ENCODE measurements at places on chromosomes 5 and 9.

DNA sequence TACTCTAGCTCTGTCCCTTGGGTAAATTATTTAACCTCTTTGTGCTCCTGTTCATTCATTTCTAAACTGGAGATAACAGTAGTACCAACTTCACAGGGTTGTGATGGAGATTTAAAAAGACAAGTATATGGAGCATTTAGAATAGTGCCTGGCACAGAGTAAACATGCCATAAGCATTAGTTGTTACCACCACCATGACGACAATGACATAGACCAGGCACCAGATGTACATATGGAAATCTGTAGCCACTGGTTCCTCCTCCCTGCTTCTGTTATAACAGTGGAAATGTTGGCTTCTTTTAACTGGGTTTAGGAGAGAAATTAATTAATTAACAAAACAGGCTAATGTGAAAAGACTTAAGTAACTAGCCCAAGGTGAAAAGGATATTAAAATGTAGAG lies 217.5 kb downstream of the DENND1A start:
- DNase-seq, result no peak

- DNase-seq, result no peak
Measured at GRCh38 chr9:28264368-28264767, 691.1 kb upstream of the C9orf72 start.

DNA sequence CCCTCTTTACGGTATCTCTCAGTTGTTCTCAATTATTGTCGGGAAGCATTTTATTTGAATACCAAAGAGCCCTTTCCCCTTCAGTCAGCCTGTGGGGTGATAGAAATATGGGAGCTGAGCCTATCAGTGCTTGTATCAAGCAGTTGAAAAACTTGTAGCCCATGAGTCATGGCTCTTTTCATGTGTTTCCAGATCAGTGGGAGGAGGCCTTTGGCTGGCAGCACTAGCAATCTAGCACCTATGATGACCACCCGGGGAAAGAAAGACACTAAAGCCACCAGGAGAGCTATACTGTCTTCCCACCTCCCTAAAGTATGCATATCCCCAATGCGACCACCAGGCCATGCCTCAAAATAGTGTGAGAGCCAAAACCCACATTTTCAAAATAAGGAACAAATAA lies 696.9 kb upstream of the C9orf72 start:
- DNase-seq, result no peak

DNA sequence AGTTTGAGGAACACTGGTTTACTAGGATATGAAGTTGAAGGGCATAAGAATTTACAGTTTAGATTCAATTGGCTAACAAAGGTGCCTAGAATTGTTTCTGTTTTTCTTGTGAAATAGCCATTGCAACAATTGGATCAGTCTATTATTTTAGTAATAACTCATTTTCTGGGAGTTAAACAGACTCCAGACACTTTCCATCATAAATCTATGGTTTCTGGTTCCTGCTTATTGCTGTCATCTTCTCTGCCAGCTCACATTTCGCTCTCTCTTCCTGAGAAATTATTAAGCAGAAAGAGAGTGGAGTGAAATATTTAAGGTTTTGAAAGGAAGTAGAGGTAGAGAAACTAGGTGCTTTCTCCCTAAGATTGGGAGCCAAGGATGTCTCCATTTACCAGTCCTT lies 165.1 kb upstream of the PRR16 start:
- no peak for DNase-seq

DNA sequence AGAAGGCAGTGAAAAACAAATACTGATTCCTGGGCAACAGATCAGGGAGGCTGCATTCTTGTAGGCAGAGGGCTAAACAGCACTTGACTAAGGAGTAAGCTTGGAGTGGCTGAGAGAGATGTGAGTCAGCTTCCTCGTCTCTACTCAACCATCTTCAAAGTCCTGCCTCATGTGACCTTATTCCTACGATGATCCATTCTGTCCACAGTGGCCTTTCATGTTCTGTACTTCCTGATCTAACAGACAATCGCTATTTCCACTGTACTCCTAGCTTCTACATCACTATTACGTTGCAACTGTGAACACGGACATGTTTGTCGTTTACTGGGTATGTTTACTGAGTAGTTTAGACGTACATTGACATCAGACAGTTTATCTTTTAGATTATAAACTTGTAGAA lies 365.4 kb downstream of the ARL15 start:
- DNase-seq, result no peak

DNA sequence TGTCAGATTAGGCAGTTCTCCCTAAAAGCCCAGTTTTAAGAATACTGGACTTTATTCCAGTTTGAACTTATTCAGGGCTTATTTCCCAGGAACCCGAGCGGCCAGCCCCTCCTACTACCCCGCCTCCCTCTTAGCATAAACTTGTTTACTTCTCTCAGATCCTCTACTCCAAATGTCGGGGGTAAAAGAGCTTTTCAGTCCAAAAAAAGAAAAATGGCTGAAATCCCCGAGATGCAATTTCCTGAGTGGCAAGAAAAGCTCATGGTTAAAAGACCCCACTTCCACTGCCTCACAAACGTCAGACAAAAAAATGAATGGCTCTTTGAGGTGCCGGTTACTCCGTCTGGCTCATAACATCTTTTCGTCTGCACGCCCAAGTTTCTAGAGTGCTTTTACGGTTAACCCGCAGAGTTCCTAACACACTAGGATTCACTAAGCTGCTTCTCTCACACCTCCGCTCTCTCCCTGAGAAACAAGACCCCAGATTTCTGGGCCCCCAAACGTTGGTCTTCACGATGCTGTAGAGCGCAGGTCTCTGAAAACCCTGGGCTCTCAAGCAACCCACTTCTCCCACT lies 402 bp downstream of the BRD8 start:
- no peak for DNase-seq

DNA sequence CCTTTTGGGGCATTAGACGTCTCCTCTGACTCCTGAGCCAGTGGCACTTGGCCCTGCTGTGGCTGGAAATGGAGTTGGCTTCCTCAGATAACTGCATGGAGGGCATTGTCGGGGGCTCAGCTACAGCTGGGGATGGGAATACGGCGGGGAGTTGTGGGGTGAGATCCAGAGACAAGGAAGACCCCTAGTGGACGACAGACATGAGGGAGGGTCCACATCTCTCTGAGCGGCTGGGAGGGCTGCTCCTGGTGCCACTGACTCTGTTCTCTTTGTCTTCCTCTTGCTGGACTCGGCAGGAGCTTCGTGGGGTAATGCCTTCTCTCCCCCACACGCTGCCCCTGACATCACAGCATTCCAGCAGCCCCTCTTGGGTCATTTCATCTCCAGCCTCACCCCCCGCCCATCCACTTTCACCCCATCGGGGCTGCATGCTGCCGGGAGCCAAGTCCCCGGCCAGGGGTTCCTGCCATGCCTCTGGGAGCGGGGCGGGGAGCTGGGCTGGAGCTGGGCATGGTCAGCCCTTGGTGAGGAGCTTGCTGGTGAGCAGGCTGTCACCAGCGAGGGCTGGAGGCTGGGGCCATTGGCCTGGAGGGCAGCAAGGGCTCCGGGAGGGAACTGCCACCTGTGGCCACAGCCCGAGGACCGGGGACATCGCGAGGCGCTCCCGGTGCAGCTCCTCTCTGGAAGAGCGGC lies 172.3 kb downstream of the CACNA1B start:
- DNase-seq, result peak; percentile 68

- no peak for DNase-seq
Measured at GRCh38 chr9:23447166-23447565, 378.9 kb downstream of the ELAVL2 start.

- DNase-seq, result no peak
Measured at GRCh38 chr9:84935528-84936117, 266.1 kb downstream of the NTRK2 start.

GRCh38 chr9:133163504-133164172 lies at the start of gene GBGT1:
Gene GBGT1 (minus strand): TSS chr9:133163914. CDS start chr9:133162412, 1,502 bp downstream.
- peak; percentile 91 for DNase-seq

DNA sequence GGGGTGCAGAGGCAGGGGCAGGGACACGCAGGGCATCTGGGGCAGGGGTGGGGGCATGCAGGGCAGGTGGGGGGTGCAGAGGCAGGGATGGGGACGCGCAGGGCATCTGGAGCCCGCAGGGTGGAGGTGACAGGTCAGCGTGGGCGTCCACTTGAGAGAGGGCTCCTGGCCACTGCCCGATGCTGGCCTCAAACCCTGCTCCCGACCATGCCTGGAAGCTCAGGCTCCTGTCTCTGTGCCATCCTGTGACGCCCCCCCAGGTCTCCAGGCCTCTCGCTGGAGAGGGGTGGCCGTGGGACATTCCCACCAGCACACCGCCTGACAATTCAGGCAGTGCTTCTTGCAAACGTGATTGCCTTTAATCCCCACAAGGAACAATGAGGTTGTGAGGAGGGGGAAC lies 33.0 kb downstream of the ZDHHC11B start:
- DNase-seq, result no peak

GRCh38 chr9:73348471-73348870 lies 196.8 kb downstream of the ANXA1 start:
- no peak for DNase-seq

GRCh38 chr9:104808035-104808614 lies 44.2 kb downstream of the NIPSNAP3B start:
- no peak for DNase-seq

DNA sequence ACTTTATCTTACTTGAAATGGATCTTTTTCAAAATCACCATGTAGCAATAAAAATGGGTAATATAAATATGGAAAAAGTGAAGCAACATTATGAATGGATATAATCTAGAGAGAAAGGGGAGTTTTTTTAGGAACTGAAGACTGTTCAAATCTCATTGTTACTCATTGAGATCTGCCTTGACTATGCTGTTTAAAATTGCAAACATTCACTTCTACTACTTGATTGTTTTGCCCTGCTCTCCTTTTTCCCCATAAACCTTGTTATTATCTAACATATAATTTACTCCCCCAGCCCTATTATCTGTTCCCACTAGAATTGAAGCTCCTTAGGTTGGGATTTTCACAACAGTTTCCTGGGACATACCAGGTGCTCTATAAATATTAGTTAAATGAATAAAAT lies 22.0 kb downstream of the PAM start:
- no peak for DNase-seq

DNA sequence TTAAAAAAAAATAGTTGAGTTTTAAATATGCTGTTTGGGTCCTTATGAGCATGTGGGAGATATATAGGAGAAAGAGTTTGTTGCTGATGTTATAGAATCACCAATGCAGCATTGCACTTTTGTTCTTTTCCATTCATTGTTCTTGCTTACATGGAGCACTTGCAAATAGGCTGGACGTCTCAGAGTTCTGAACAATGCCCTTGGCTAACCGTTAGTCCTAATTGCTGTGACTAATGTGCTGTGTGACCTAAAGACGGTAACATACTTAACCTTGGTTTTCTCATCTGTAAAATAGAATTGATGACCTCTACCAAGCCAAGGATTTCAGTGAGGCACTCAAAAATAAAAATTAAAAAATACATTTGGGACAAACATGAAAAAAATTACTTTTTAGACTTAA lies 29.8 kb downstream of the PIK3R1 start:
- no peak for DNase-seq

GRCh38 chr9:129365196-129365595 lies 187.1 kb upstream of the IER5L start:
- DNase-seq, result no peak

- no peak for DNase-seq
Measured at GRCh38 chr5:150278046-150278730, 11.4 kb downstream of the CAMK2A start.

DNA sequence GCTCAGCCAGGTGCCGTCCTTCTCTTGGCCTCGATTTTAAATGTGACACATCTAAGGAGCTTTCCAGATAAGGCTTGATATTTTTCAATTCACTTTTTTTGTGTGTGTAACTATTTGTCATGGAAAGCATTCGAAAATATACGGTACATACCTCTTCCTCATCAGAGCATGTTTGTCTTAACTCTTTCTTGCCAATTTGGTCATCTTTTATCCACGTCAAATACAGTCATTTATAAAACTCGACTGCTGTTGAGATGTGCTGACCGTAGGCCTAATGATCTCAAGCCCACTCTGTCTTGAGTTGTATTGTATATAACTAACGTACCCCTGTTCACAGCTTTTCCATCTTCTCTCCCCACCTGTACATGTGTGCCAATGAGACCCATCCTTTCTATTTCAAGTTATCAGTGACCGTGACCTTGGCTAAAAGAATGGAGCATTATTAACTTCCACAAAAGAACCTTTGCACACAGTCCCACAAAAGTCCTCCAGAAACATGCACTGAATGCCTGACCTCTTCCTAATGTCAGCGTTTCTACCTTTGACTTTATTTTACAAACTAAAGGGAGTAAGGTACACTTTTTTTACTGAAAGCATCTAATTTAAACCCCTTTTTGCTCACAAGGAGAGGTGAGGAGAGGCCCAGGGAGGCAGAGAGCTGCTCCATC lies 61.6 kb downstream of the IPPK start:
- DNase-seq, result no peak

DNA sequence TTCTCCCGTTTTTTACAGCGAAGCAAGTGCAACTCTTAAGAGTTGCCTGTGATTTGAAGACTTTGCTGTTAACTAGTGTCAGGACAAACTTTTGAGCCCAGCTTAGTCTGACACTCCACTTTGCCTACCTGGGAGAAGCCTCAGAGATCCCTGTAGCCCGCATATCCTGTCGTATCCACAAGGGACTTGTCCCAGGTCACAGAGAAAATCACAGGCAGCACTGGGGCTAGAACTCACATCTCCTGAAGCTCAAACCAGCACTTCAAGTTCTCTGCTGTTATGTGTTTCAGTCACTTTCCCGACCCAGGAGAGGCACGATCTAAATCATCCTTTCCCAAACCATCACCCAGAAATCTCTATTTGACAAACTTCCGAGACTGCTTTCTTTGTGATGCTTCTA lies 584.5 kb downstream of the ACTL7B start:
- no peak for DNase-seq

- no peak for DNase-seq
Measured at GRCh38 chr5:91126888-91127287, 256.2 kb downstream of the ARRDC3 start.

DNA sequence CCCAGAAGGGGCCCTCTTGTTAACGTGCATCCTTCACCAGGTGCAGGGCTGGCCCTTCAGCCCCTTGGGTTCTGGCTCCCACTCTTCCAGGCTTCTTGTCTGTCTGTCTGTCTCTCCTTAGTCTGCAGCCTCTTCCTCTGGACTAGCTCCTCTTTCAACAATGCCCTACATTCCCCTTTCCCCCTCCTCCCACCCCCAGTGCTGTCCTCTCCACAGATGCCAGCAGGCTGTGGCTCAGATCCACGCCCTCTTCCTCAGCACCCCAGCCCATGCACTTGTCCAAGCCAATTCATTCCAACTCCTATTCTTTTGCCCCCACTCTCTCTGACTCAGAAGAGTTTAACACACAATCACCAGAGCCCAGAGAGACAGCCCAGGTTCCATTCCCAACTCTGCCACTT lies 45.2 kb upstream of the ALDH1B1 start:
- no peak for DNase-seq

Data from cardiac septum (tissue), 1 donor.